ENCODE measurements at places on chromosomes 3 and 15. TPM values are rescaled to one million over a fixed set of nuclear protein-coding genes. Genes with fewer than 3 reads are reported as not detected.

GRK7 gene
- not detected for total RNA-seq

EXD1 gene
- not detected for total RNA-seq

LSM3 gene
- total RNA-seq = 21.9 TPM

CHRNA7 gene
- 5.0 TPM for total RNA-seq

MME gene
- total RNA-seq = not detected

B3GALNT1 gene
- 0.08 TPM for total RNA-seq

CAMK1 gene
- total RNA-seq = 15.3 TPM

GOLGA8H gene
- total RNA-seq = 2.6 TPM

AHSG gene
- total RNA-seq = 0.11 TPM

ABHD14A gene
- total RNA-seq = 15.0 TPM

THRB gene
- total RNA-seq = 1.7 TPM

PRKCD gene
- total RNA-seq = 36.4 TPM
